ENCODE measurements at places on chromosomes 11 and 22.

DNA sequence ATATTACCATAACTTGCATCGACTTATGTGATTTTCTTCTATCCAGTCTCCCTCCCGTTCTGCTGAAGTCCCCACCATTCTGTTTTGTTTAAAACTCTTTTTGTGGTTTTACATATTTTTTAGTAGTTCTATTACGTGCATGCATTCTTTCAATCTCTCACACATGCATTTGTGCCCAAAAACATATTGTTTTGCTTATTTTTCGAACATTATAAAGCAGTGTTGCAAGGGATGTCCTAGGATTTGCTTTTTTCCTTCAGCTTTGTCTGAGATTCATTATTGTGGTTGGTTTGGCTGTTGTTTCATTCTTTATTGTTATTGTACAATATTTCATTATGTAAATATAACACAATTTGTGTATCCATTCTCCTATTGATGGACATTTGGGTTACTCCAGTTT lies 235.7 kb downstream of the DYNC2H1 start:
- no peak for DNase-seq

GRCh38 chr22:50569896-50570535 lies 7.3 kb upstream of the SYCE3 start:
- no peak for DNase-seq

DNA sequence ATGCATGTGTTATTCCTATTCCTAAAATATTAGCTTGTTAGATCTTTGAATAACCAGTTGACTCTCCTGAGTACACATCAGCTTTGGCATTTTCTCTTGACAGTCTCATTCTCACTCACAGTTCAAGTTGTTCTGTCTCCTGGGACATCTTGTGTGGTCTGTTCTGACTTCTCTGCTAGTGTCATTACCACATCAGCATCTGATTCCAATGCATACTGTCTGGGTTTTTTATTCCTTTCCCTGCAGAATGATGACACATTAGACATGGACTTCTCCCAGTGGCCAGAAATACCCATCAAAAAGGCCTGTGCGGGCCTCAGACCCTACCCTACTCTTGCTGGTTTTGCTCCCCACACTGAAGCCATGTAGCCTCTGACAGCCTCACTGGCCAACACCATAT lies 2.7 kb downstream of the ZNF74 start:
- no peak for DNase-seq

DNA sequence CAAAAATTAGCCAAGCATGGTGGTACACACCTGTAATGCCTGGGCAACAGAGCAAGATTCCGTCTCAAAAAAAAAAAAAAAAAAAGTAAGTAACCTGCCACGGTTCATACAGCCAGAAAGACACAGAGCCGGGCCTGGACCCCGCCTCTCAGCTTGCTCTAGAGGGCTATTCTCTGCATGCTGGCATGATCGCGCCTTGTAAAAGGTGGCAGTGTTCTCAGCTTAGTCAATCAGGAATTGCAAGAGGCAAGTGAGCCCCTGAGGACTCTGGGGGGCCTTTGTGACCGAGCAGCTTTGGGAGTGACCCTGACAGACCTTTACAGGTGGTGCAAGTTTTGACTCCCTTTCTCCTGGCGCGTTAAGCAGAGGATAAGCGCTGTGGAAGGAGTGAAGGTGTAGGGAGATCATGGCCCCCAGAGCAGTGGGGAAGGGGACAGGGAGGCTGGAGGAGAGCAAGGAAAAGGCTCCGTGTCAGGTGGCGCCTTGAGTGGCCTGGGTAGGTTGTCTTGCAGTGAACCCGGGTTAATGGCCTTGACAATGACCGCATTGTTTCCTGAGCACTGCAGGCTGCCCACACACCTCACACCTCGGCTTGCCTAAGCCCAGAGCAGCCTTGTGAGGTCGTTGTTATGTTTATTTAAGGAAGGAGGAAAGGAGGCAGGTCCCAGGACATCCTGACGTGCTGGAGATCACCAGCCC lies 48.9 kb downstream of the CDPF1 start:
- DNase-seq = no peak

- DNase-seq = no peak
Observed at GRCh38 chr22:37561212-37562048, 1.1 kb downstream of the CDC42EP1 start.

- no peak for DNase-seq
Observed at GRCh38 chr22:49783036-49783746, 44.5 kb downstream of the BRD1 start.

DNA sequence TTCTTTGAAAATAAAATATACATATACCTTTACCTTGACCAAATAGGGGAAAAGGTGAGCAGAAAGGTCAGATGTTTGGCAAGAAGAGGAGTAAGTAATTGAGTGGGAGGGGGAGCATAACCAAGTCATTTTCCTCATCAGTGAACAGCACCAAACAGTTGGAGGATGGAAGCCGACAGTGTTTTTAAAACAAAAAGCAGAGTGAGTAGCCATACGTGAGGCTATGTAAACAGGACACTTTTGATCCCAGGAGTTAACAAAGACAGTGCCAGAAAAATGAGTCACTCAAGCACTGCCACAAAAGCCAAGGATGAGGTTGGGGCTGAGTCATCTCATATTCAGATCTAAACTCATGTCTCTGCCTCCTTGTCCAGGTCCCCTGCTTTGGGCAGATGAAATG lies 734.7 kb downstream of the KCNA4 start:
- peak; percentile 6 for DNase-seq

GRCh38 chr11:128190312-128190711 lies 397.0 kb downstream of the ETS1 start:
- DNase-seq = no peak

GRCh38 chr11:20060647-20061205 lies 99.5 kb downstream of the DBX1 start:
- no peak for DNase-seq

DNA sequence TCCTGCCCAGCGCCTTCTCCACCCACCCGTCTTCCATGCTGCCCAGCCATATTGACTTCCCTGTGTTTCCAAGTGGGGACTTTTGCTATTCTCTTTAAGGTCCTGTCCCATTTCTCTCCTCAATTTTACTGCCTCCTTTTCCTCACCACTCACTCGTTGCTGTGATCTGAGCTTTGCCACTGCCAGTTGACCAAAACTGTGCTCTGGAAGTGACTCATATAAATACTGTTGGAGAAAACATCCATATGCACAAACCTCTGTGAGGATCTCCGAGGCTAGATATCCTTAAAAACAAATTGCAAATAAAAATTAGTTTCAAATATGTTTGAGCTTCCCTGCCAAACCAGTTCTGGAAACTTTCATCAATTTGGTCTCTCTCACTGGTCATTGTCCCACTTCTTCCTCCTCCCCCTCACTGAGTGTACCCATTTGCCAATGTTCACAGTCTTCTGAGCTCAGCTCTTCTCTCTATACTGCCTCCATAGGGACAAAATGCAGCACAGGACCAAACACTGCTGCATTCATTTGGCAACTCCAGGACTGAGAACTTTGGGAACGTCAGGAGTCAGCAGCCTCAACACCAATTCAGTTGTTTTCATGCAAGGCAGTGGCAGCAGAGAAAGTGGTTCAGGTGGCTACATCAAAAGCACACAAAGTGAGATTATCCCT lies 34.0 kb upstream of the MMP13 start:
- DNase-seq = no peak

- no peak for DNase-seq
Observed at GRCh38 chr11:81839976-81840375, 893.7 kb downstream of the FAM181B start.
